DMS 273 treated with DMSO at 0.1 percent for 48 hours (cell line): ENCODE measurements at places on chromosomes 13 and 19.
A peak's percentile ranks its signal among the peaks of the same experiment; 100 is the strongest.

DNA sequence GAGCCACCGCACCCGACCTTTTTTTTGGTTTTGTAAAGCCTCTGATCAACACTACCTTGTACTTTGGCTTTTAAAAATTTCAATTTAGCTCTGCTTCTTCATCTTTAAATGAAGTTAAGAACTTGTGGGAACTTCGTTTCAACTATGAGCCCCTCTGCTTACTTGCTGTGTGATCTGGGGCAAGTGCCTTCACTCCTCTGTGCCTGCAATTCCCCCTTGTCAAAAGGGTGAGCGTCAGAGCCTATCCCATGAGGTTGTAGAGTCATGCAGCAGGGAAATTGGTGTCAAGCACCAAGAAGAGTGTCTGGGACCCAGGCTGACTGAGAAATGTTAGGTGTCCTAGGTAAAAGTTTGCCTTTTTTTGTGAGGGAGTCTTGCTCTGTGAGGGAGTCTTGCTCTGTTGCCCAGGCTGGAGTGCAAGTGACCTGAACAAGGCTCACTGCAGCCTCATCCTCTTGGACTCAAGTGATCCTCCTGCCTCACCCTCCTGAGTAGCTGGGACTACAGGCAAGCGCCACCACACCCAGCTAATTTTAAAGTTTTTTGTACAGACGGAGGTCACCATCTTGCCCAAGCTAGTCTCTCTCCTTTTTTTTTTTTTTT lies 5.7 kb downstream of the VASP start:
- DNase-seq = no peak

DNA sequence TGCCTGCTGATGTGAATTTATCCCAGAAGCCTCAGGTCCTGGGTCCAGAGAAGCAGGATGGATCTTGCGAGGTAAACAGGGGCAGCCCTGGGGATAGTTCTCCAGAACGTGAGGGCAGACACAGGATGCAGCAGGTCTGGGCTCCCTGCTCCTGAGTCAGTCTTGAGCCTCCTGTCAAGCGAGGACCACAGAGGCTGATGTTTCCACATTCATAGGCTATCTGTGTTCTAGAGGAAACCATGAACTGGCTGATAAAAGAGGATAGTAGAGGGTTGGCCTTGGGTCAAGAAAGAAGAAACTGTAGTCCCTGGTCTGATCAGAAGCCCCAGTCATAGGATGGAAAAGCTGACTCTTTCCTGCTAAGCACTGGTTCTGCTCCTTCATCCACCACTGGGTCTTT lies 2.2 kb downstream of the ZNF175 start:
- no peak for DNase-seq

GRCh38 chr13:23695711-23696464 lies 125.7 kb downstream of the TNFRSF19 start:
- no peak for DNase-seq

GRCh38 chr13:97856304-97856675 lies 97.2 kb upstream of the IPO5 start:
- no peak for DNase-seq

- peak; percentile 13 for DNase-seq
Measured at GRCh38 chr19:1618157-1619093, 13.2 kb upstream of the UQCR11 start.

GRCh38 chr13:60260440-60260839 lies 96.7 kb upstream of the DIAPH3 start:
- DNase-seq = no peak

- DNase-seq = no peak
Measured at GRCh38 chr13:30354493-30355383, 47.4 kb upstream of the KATNAL1 start.

- DNase-seq = no peak
Measured at GRCh38 chr13:38702669-38703068, 15.8 kb downstream of the FREM2 start.

DNA sequence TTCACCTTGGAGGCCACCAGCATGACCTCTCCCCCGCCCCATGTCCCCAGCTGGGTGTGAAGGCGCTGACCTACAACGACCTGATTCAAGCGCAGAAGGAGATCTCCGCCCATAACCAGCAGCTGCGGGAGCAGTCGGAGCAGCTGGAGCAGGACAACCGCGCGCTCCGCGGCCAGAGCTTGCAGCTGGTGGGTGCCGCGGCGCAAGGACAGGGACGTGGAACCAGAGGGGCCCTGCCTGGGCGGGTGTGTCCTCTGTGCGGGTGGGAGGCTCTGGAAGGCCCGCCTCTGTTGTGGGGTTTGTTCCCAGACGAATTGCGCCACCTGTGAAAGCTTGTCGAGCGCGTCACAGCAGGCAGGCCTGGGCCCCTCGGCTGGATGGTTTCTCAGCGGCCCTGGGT lies 22.3 kb downstream of the PLEKHJ1 start:
- DNase-seq = no peak

DNA sequence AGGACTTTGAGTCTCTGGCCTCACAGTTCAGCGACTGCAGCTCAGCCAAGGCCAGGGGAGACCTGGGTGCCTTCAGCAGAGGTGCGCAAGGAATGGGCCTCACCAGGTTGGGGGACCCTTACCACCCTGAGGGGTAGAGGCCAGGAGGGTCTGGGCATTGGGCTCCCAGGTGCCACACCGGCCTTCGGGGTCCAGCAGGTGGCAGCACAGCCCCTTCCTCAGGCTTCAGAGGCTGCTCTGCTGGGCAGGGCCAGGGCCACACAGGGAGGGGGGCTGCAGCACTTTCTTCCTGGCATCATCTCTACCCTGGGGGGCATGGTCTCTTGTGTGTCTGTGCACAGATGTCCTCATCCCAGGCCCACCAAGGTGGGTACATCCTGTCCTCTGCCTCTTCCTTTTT lies 12.9 kb downstream of the PIN1 start:
- DNase-seq = no peak

DNA sequence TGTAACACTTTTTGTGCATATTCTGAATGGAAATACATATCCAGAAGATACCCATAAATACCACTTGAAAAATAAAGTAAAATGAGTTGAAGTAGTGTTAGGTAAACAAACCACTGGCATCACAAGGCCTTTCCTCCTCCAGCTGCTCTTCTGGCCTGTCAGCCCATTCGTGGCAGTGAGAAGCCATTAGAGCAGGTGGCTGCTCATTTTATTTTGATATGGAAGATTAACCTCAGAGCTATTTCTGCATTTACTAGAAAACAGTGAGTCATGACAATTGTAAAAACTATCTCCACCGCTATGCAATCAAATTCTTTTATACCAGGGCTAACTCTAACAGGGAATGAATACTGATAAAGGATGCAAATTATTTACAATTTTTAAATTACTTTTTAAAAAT lies 2898.1 kb downstream of the PCDH9 start:
- DNase-seq = no peak

GRCh38 chr19:18262917-18263316 lies 11.3 kb downstream of the IQCN start:
- DNase-seq = no peak

DNA sequence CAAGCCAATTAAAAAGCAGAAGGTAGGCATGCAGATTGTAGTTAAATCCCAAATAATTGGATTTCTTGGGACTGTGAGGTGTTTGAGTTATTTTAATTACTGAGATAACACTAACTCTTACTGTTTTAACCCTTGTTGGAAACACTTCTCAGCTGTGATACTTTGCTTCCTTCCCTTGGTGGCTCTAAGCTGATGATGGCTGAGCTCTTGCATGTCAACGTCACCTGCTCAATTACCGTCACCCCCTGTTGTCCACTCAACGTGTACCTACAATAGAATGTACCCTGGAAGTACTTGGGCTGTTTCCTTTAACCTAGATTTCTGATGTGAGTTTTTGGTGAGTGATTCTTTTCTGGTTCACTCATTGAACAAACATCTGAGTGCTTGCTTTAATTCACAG lies 303.4 kb downstream of the SLC7A1 start:
- DNase-seq = no peak

DNA sequence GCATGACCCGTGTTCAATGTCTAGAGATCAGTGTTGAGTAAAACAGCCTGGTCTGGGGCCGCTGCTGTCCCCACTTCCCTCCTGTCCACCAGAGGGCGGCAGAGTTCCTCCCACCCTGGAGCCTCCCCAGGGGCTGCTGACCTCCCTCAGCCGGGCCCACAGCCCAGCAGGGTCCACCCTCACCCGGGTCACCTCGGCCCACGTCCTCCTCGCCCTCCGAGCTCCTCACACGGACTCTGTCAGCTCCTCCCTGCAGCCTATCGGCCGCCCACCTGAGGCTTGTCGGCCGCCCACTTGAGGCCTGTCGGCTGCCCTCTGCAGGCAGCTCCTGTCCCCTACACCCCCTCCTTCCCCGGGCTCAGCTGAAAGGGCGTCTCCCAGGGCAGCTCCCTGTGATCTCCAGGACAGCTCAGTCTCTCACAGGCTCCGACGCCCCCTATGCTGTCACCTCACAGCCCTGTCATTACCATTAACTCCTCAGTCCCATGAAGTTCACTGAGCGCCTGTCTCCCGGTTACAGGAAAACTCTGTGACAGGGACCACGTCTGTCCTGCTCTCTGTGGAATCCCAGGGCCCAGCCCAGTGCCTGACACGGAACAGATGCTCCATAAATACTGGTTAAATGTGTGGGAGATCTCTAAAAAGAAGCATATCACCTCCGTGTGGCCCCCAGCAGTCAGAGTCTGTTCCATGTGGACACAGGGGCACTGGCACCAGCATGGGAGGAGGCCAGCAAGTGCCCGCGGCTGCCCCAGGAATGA lies 1.5 kb upstream of the CEACAM5 start:
- no peak for DNase-seq
